ENCODE measurements at places on chromosomes 12 and 14.
A peak's percentile ranks its signal among the peaks of the same experiment; 100 is the strongest.

DNA sequence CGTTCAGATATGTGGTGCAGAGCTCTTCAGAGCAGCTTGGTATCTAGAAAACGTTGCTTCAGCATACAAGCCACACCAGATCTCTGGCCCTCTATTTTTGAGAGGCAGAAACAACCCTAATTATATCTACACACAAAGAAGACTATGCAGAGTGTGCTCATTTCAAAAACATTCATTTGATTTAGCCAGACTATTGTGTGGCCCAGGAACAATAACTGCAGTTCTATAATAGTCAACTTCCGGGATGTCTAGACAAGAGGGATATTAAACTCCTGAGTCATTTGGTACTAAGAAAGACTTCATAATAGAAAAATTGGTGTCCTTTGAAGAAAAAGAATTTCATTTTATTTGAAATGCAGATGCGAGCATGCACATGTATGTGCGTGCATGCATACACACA, 153.8 kb downstream of the PELI2 start:
- DNase-seq, result no peak

DNA sequence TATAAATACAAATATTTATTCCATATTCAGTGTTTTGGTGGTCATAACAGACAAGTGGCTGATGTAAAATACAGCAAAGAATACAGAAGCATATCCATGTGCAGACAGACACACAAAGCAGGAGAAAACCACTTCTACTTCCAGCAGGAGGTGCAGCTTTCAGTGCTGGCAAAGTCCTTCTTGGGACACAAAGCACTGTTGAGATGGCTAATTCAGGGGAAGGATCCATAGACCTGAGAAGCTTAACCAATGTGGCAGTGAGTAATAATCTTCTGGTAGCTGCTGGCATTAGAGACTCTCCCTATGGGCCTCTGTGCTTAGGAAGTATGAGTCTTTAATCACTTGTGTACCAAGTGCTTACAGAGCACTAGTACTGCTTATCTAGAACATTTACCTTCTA, 26.8 kb downstream of the AMN1 start:
- no peak for DNase-seq

DNA sequence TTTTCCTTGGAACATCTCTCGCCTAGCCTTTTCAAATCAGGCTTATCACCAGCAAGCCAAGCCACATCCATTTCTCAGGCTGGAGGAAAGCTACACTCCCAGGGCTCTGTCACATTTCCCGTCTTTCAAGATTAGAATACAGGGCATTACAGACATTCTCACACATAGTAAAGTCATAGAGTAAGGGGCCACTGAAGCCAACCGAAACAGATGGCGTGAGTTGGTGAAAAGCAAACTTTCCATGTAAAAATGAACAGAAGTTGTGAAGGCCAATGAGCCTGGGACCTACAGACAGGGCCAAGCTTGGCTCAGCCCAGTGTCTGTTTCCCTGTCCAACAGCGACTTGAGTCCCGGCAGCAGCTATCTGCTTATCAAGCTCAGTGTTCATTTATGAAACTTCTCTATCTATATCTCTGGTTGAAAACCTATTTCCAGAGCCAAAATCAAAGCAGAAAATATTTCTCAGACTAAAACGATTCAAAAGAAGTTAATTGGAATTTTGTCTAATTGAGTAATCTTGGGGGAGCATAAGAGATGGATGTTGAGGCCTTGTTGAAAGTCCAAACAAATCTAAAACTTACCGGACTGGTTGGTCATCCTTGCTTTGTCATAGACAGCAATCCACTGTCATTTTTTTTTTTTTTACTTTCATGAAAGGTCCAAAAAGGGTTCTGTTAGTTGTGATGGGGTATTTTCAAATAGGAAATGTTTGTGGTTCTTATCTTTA, 105.6 kb downstream of the DAAM1 start:
- no peak for DNase-seq

- no peak for DNase-seq
Measured at GRCh38 chr12:57488402-57489156, 711 bp downstream of the MARS1 start.

DNA sequence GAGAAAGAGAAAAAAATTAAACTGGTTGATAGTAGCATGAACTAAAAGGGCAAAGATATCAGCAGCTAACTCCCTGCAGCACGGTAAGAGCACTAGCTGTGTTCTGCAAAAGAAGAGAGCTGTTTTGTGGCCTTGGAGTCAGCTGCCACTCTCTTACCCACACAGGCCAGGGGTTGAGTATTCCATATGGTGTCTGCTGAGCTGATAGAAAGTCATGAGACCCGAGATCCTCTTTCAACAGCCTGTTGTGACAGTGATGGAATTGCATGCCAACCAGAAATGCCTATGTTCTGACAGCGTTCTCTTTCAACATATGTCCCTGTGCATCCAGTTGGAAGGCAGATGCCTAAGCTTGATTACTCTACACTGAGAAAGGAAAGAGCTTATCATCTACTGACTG, 39.9 kb downstream of the TMTC1 start:
- DNase-seq, result no peak

DNA sequence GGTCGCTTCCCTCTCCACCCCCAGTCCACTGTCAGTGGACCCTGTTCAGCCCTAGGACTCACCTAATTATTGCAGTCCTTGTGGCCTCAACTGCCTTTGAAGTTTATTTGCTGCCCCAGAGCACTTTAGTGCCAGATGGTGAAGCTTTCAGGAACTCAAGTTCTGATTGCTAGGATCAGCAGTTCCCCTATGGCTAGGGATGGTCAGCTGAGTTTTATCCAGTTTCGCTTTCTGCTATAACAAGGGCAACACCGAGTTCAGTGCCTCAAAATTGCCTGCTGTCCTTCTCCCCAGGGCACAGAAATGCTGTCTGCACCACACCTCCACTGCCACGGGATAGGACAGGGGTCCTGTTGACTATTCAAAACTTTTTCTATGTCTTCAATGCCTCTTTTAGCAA, 295.0 kb downstream of the GPHN start:
- no peak for DNase-seq

DNA sequence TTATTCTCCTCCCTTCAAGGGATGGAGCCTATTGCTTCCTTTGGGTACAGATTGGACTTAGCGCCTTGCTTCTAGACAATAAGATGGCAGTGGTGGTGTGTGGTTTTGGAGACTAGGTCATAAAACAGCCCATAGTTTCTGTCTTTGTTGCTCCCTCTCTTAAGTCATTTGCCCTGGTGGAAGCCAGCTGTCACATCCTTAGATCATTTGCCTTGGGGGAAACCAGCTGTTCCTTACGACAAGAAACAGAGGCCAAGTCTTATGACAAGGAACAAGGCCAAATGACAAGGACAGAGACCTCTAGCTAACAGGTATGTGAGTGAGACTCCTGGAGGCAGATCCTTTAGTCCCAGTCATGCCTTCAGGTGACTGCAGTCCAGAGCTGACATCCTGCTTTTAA, 9.2 kb upstream of the PALS1 start:
- no peak for DNase-seq

- no peak for DNase-seq
Measured at GRCh38 chr12:129372876-129373275, 519.6 kb downstream of the GLT1D1 start.

DNA sequence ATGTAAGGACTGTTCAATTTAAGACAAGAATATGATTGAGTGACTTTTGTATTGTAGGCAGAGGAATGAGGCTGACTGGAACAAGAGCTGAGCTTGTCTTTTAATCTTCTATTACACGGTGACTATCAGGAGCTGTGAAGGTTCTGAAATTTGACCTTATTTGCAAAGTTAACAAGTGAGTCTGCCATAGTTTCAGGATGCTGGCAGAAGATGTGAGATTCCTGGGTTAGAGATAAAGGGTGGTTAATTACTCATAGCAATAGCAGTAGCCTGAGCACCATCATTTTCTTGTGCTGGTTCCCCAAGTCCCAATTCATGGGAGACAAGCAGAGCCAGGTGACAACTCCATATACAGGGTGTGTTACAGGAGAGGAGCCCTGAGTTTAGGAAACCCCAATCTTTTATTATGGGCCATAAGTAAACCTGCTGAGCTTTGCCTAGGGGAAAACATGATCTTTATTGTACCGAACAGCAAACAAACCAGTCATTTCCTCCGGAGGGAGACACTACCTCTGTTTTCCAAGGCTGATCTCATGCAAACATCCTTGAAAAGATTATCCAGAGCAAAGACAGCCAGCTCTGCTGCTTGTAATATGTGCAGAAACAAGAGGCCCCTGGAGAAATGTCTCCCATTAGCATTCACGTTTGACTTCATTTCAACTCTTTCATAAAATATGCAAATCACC, 51.7 kb upstream of the DDX11 start:
- DNase-seq, result no peak

DNA sequence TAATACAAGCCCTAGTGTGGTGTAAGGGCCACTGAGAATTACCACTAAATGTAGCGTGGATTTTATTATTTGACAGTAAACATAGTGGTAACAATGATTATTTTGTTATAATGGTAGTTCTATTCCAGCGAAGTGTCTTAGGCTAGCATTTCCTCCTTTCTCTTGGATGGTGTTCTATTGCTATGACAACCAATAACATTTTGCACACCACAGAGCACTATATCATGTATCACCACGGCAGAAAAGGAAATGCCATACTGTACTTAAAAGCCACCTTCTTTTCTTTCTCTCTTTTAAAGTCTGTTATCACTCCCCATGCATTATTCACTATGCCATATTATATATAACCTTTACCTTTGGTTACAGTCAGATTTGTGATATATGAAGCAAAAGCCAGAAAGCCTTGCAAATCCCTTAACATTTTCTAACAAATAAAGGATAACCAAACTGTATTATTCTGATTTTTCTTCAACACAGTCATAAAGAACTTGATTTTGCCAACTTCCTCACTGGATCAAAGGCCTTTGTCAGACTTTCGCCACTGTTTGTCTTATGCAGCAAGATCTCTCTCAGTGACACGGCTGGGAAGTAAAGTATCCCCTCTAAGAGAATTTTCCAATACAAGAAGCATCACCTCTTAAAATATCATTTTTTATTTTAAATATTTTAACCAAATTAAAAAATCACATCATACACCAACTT, 195.8 kb downstream of the FOXN3 start:
- no peak for DNase-seq

DNA sequence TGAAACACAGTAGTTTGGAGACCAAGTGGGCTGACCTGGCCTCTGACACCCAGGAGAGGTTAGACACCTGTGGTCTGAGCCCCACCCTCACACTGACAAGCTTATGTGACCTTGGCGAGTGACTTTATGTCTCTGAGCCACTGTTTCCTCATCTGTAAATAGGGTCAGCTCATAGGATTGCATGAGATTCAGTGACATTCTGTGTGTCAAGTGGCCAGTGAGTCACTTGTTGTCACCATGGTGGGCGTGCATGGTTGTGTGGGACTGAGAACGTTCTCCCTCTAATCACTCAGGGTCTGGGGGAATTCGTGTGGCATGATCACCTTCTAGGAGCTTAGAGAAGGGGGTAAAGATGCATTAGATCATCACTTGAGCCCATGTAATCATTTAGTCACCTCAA, 146.4 kb downstream of the PHETA1 start:
- no peak for DNase-seq

GRCh38 chr14:58108717-58109116, 43.3 kb downstream of the ARMH4 start:
- no peak for DNase-seq

DNA sequence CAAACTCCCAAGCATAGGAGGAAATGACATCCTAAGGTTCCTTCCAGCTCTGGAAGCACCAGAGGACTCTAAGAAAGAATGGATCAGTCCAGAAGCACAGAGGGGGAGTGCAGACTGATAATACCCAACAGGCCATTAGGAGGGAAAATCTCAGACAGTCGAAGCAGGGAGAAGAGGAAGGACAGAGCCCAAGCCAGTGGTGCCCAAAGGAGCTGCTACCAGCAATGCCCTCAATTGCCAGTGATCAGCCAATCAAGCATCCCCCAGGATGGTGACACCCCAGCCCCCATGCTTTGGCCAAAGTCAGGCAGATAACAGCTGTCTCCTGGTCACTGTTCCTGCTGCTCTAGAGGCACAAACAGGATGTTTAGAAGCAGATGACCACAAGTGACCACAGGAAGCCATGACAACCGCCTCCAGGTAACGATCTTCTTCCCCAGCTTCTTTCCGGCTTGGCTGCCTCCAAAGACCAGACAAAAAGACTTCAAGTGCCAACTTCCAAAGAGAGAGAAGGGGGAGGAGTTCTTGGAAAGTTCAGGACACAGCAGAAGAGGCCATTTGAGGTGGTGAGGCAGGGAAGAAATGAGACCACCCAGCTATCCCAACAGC, 16.2 kb downstream of the PXN start:
- no peak for DNase-seq

DNA sequence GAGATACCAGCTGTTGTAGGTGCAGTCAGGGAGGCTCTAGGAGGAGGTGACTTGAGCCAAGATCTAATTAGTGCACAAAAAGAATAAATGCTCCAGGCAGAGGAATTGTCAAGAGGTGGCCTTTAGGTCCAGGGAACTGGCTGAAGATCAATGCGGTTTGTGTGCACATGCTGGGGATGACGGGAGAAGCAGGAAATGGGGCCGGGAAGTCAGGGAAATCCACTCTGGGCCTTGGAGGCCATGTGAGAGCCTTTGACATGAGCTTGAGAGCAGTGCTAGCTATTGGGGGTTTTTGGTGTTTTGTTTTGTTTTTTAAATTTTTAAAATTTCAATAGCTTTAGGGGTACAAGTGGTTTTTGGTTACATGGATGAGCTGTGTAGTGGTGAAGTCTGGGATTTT, 67.4 kb downstream of the MVK start:
- DNase-seq, result no peak

DNA sequence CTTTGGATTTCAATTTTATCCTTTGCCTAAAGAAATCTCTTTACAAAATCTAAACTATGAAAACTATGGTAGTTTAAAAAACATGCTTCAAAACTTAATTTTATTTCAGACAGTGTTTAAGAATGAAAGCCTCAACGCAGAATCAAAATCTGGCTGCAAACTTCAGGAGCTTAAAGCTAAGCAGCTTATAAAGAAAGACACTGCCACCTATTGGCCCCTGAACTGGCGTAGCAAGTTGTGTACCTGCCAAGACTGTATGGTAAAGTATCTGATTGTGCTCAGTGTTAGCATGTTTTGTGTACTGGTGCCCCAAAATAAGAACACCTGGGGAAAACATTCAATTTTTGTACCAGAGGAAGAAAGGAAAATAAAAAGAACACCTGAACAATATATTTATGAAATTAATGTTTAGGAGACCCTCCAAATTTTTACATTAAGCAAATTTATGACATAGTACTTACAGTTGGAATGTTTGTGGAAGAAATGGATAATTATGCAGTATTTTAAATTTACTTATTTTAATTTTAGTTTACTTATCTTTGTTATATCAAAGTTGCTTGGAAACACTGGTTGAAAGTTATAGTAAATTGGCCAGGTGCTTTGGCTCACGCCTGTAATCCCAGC, 12.2 kb downstream of the UBR7 start:
- DNase-seq, result peak; percentile 55

GRCh38 chr12:51432921-51433320, 8.3 kb downstream of the SLC4A8 start:
- DNase-seq, result no peak

DNA sequence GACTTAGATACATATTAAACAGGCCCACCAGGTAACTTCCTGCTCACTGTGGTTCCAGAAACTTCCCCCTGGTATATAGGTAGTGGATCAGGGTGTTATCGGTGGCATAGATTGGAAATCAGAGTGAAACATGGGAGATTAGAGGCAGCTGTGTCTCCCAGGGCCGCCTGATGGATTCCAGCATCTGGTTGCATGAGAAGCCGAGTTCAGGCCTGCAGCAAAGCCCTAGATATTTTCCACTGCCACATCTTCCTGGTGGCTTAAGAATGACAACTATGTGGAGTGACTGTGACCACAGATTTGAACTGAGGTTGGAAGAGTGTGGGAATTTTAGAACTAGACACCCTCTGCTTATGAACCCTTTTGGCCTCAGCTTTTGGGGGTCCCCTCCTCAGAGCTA, 184.8 kb upstream of the NTF3 start:
- no peak for DNase-seq

Measured in CD4-positive, alpha-beta T cell treated with Interferon gamma for 1 hour (primary cell).